ENCODE measurements at places on chromosomes 5 and 9. TPM values are rescaled to one million over a fixed set of nuclear protein-coding genes. Genes with fewer than 3 reads are reported as not detected.
A peak's percentile ranks its signal among the peaks of the same experiment; 100 is the strongest.

The FABP6 gene
- total RNA-seq, result not detected

The CAMK4 gene
- 1.2 TPM for total RNA-seq

DNA sequence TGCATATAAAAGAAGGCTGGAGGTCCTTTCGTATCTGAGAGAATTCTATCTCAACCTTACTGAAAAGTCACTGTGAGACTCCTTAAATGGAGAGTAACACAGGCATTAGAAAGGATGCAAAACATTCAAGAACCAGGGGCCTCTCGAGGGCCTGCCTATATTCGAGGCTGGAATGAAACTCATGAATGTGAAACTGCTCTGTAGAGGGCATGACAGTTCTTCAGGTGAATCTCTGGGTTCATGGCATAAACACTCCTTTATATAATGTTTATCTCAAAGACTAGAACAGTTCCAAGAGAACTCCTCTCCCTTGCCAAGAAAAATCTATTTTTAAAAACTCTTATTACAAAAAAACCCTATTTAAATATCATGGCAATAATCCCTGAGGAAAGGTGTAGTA lies 113.9 kb downstream of the SEC61B start:
- DNase-seq, result no peak

GRCh38 chr9:8259028-8259427 lies 459.4 kb upstream of the DMAC1 start:
- no peak for DNase-seq

DNA sequence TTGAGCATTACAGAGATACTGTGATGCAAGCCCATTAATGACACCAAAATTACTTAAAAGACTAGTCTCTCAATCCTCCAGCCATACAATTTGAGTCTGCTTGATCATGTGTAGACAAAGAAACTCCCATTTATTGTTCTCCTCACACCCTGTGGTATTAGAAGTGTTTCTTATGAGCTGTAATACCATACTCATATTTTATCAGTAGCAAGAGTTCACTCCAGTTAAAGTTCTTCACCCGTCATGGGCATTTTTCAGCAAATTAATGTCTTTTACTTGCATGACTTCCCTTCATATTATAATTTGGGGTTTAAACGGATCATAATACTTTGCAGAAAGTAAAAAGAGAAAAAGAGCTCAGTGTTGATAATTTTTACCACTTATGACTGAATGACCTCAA lies 242.9 kb downstream of the BNC2 start:
- no peak for DNase-seq

- DNase-seq, result no peak
Observed at GRCh38 chr9:25891527-25891926, 213.3 kb upstream of the TUSC1 start.

DNA sequence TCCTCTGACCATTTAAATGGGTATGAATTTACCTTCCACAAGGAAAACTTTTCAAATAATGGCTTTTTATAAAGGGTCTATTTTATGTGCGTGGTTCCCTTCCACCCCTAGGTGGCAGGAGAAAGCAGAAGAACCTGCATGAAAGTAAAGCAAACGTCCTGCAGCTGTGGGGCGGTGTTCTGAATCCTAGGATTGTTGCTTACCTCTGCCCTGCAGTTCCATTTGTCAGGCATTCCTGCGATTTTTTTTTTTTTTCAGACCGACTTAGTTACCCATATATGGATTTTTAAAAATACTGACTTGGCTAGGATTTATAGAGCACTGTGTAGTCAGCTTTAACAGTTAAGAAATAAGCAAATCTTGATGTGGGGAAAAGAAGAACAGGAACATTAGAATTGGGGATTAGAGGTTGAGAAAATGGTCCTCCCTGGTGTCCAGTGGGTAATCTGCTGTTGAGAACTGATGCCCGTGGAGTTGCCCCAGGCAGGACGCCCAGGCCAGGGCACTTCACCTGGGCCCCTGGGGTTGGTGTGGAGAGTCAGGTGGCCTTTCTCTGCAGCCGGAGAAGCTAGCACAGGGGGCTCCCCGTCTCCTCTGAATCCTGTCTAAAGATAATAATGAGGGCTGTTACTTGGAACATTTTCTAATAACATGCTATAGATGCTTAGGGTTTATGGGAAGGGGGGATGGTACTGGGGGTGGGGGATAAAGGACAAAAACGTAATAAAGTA lies 30.4 kb upstream of the LTC4S start:
- peak; percentile 79 for DNase-seq

The IRX4 gene
- not detected for total RNA-seq

The UTP15 gene
- total RNA-seq, result 35.1 TPM

The SLC6A18 gene
- total RNA-seq, result not detected

- peak; percentile 19 for DNase-seq
Observed at GRCh38 chr5:73395256-73395655, 53.3 kb downstream of the FOXD1 start.

The PCBD2 gene
- total RNA-seq, result 24.4 TPM

- no peak for DNase-seq
Observed at GRCh38 chr5:39215857-39216256, 3.5 kb downstream of the FYB1 start.

DNA sequence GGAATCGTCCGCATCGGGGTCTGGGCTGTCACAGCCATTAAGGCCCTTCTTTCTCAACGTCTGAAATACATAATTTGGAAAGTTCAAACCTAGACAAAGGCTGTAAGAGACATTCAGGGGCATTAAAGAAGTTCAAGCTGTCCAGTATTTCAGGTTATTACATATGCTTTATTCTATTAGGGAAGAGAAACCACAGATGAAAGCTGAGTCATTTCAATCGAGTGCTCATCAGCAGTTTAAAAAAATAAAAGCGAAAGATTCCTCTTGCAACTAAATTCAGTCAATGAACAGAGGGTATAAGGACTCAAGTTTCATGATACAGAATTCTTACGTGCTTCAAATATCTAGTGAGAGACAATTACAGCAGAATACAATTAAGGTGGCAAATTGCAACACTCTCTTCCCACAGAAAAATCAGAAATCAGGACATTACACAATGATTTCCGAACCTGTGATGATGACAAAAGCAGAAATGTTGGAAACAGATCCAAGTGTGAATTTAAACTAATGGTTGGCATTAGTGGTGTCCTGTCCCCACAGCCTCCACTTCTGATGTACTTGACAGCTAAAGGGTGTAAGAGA lies 121.6 kb downstream of the MEF2C start:
- DNase-seq, result no peak

GRCh38 chr5:143657647-143658285 lies 154.2 kb upstream of the HMHB1 start:
- no peak for DNase-seq

DNA sequence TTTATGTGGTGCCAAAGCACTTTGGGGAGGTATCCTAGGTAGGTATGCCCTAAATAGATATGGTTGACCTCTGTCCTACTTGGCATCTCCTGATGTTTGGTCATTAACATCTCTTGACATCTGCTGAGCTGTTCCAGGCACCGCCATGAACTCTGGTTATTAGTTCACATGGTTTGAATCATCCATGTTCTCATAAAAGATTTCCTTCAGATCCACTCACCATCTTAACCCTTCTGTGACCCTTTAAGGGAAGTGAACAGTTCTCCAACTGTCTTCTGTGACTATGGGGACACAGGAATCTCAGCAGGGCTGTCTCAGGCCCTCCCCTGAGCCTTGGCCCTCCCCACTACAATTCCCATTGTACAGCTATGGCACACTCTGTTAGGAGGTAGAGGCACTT lies 167.7 kb downstream of the CDH6 start:
- no peak for DNase-seq

GRCh38 chr9:27572918-27573633 lies at the start of gene C9orf72:
Gene C9orf72, minus strand, starts transcription at chr9:27573481. Its CDS starts 6,361 bp downstream, at chr9:27567120.
- DNase-seq, result peak; percentile 73

The MSANTD3 gene
- total RNA-seq, result 48.2 TPM

GRCh38 chr9:134560654-134561053 lies 80.9 kb upstream of the COL5A1 start:
- no peak for DNase-seq

DNA sequence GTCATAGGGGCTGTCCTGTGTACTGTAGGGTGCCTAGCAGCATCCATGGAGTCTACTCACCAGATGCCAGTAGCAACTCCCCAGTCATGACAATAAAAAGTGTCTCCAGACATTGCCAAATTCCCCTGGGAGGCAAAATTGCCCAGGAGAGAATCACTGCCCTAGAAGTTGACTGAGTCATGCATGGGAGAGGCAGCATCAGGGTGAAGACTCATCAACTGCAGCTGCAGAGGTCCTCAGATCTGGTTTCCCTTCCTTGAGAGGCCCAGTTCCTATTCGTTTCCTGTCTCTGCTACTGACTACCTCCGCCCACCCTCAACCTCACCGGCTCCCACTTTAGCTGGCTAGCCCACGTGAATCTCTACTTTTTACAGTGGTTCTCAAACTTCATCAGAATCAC lies 88.6 kb upstream of the AGXT2 start:
- no peak for DNase-seq

DNA sequence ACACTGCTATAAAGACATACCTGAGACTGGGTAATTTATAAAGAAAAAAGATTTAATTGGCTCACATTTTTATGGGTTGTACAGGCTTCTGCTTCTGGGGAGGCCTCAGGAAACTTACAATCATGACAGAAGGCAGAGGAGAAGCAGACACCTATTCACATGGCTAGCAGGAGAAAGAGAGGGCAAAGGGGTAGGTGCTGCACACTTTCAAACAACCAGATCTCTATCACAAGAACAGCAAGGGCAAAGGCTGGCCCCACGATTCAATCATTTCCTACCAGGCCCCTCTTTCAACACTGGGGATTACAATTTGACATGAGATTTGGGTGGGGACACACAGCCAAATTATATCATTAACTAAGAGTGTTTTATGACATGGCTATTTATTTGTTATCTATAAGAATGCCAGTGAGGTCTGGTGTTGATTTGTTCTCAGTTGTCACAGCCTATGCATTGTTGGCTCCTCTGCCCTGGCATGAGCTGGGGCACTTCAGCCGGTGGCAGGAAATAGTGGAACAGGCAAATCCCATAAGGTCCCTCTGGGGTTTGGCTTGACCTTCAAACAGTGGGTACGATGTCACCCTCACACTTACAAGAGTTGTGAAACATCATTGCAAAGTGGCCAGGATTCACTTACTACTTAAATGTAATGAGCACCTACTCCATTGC lies 44.1 kb downstream of the SPARC start:
- no peak for DNase-seq

The KIAA1958 gene
- 10.6 TPM for total RNA-seq

DNA sequence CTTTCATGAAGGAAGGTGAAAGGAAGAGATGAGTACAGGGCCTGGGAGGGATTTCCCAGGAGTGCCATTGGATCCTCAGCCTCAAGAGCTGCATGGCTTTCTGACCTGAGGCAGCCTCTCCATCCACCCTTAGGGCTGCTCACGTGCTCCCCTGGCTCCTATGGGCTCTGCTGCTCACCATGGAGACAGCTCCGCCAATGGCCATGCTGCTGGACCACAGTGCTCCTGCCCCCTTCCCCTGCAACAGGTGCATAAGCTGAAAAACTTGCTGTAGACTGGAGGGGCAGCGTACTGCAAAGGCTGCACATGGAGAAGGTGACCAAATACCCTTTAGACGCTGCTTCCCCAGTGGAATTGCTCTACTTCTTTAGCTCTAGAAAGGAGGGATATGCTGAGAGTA lies 112.7 kb upstream of the PANK3 start:
- no peak for DNase-seq

GRCh38 chr9:19028835-19029451 lies 4.1 kb downstream of the SAXO1 start:
- DNase-seq, result peak; percentile 28

The C9 gene
- not detected for total RNA-seq

DNA sequence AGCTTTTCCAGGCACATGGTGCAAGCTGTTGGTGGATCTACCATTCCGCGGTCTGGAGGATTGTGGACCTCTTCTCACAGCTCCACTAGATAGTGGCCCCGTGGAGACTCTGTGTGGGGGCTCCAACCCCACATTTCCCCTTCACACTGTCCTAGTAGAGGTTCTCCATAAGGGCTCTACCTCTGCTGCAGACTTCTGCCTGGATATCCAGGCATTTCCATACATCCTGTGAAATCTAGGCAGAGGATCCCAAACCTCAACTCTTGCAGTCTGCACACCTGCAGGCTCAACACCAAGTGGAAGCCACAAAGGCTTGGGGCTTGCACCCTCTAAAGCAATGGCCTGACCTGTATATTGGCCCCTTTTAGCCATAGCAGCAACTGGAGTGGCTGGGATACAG lies 283.4 kb upstream of the KLF4 start:
- no peak for DNase-seq

DNA sequence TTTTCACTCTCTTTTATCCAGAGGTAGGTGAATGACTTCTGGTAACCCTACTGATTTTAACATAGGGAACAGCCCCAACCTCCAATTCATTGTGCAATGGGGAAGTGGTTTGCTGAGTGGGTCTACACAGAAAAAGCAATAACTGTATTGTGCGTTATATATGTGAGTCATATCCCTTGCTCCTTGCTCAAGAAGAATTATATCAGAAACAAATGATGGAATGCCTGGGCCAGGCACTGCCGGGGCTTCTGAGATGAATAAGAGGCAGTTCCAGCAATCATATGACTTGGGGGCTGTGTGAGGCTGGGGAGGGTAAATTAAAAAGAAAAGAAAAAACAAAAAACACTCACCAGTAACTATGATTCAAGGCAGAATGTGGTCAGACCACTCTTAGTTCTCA lies 79.2 kb upstream of the ABCA1 start:
- DNase-seq, result no peak

The S100Z gene
- not detected for total RNA-seq

DNA sequence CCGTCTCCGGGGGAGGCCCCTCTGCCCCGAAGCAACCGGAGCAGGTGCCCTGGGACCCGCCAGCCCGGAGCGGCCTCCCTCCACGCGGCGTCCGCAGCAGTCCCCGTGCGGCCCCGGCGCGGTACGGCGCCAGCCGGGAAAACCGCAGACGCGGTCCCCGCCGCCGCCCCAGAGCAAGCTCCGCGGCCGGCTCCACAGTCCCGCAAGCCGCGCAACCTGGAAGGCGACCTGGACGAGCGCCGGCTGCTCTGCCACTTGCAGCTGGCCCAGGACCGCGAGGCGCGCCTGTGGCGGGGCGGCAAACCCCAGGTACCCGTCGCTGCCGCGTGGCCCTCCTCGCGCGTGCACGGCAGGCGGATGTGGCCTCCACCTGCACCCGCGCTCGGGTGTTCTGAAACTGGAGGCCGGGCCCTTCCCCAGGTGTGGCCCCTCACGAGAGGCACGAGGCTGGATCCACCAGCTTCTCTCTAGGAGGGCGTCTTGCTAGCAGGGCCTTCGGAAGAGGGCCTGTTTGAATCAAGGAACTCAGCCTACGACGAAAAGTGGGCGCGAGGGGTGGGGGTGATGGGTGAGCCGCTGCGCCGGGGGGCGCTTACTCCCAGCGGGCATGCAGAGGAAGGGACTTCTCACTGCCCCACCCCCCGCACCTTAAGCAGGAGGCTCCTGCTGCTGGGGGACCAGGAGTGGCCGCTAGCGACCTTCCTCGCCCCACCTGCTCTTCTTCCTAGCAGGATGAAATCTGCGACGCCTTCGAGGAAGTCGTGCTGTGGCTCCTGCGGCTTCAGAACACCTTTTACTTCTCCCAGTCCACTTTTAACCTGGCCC lies 602 bp downstream of the CCNI2 start:
- DNase-seq, result peak; percentile 17

GRCh38 chr9:120257483-120257882 lies 322.5 kb downstream of the CDK5RAP2 start:
- DNase-seq, result no peak
